ENCODE measurements at places on chromosomes 11 and 22.

- DNase-seq = no peak
Measured at GRCh38 chr11:56750190-56750589, 1.7 kb upstream of the OR9G4 start.

DNA sequence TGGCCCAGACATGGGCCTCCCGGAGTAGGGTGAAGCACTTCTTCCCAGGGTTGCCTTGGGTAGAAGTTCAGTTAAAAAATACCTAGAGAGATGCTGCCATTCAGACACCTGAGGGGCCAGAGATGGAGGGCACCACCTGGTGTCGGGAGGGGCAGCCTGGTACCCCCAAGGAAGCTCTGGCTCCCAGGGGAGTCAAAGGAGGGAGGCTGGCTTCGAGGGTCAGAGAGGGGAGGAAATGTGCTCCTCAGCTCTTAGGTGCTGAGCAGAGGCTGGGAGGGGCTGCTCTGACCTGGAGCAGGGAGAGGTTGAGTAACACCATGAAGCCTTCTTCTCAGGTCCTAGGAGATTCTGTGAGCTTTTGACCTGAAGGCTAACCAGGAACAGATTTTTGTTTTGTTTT, 1.1 kb downstream of the USP35 start:
- no peak for DNase-seq

DNA sequence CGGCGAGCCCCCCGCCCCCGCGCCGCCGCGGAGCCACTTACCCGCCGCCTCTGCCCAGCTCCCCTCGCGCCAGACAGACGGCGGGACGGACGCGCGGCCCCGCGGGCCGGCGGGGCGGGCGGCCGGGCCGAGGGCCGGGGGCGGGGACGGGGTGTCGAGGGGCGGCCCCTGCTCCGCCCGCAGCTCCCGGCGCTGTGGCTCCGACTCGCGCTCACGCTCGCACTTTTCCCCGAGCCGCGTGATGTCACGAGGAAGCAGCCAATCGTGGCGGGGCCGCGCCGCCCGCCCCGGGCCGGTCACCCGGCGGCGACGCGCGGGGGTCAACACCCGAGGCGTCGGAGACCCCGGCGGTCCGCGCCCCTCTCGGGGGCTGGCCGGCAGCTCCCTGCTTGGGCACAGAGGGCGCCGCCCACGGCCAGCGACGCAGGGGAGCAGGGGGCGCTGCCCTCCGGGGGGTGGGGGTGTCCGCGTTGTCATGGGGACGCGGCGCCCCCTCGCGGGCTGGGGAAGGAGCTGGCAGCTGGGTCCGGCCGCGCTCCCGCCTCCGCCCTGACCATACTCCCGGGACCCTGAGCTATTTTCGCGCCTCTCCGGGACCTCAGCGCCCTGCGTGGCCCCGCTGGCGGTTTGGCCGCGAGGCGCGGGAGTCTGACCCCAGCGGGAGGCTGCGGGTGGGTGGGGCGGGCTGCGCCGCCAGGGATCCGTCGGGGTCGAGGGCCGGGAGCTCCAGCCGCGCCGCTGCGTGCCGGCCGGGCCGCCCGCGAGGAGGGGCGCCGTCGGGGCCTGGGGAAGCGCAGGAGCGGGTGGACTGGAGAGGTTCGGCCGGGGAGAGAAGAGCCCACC, at the start of gene CHRM4:
Gene CHRM4 (minus strand): TSS at position 199 of the 843 bp plus-strand sequence. CDS start 5,219 bp downstream, outside the sequence.
- DNase-seq = no peak

DNA sequence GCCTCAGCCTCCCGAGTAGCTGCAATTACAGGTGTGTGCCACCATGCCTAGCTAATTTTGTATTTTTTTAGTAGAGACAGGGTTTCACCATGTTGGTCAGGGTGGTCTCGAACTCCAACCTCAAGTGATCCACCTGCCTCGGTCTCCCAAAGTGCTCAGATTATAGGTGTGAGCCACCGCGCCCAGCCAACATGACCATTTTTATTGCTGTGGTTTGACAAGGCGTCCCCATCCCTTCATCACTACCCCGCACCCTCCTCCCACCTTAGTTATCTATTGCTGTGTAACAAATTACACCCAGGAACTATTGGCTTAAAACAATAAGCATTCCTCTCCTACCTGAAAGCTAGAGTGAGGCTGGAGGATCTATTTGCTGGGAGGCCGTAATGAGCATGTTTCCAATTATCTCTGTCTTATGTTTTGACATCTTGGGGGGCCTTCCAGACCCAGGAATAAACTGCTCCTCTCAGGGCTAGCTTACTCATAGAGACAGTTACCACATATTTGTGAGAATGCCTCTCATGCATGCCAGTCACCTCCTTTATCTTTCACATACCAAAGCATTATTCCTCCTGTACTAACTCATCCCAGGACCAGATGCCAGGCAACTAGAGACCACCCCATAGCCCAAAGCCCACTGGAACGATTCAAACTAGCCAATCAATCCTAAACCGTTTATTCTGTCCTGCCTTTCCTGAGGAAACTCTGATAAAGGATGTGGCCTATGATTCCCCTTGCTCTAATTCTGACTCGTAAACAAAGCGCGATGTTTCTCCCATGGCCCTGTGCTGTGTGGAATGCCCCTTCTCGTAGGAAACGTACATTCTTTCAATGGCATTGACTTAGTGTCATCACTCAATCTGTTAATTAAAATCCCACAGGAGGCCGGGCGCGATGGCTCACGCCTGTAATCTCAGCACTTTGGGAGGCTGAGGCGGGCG, 19.4 kb downstream of the SNU13 start:
- DNase-seq = no peak

GRCh38 chr11:46309814-46310259, 32.4 kb downstream of the CREB3L1 start:
- peak; percentile 77 for DNase-seq
